ENCODE measurements at places on chromosomes 12 and 14.

GRCh38 chr12:24470050-24470449 is 478.9 kb downstream of the BCAT1 start:
- DNase-seq = no peak

DNA sequence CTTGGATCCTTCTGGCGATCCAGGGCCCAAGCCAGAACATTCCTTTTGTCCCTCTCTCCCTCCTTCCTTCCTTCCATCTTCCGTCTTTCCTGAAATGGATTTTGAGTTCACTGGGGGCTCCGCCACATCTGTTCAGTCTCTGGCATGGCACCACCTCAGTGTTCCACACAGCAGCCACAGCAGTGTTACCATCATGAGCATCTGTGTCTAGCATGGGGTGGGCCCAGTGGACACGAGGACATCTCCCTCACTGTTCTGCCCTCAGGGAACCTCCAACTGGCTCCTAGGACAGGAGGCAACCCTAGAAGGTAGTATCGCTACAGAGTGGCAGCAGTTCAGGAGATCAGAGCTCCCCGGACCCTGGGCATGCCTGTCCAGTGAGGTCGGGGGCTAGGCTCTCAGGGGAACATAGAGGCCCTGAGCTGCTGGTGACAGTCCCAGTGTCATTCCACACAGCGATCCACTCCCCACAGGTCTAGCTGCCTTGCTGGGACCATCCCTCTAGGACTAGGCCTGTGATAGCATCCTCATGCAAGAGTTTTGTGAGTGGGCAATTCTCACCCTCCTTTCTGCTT is 59.0 kb downstream of the GALNT16 start:
- no peak for DNase-seq

- no peak for DNase-seq
Measured at GRCh38 chr12:23426328-23426727, 523.1 kb downstream of the SOX5 start.

GRCh38 chr12:50032515-50032853 is 7.2 kb upstream of the RACGAP1 start:
- no peak for DNase-seq

GRCh38 chr12:95790033-95790916 is at the start of gene NTN4:
NTN4 (minus strand) TSS chr12:95790764; CDS start chr12:95790309, 455 bp downstream.
- DNase-seq = no peak

DNA sequence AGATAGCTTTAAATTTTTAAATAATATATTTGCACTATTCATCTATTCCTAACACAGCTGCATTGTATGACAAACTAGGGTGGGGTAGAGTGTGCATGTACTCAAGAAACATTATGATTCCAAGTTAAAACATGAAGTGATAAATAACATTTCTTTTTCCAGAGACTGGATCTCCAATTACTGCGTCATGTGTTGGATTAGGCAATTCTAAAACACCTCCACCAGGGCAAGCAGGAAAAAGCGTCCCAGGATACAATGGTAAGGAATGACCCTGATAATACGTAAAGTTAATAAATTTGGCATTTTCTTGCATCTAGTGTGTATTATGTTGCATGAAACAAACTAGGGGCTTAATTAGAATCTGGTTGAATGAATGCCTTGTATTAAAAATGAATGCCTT is 138.9 kb downstream of the ACSS3 start:
- DNase-seq = no peak

GRCh38 chr12:93163260-93164036 is 214.3 kb upstream of the NUDT4 start:
- no peak for DNase-seq

GRCh38 chr12:44846826-44847225 is 29.3 kb downstream of the NELL2 start:
- no peak for DNase-seq

GRCh38 chr12:18601962-18602361 is 135.8 kb downstream of the PLCZ1 start:
- no peak for DNase-seq

GRCh38 chr12:44618946-44619345 is 257.2 kb downstream of the NELL2 start:
- no peak for DNase-seq

DNA sequence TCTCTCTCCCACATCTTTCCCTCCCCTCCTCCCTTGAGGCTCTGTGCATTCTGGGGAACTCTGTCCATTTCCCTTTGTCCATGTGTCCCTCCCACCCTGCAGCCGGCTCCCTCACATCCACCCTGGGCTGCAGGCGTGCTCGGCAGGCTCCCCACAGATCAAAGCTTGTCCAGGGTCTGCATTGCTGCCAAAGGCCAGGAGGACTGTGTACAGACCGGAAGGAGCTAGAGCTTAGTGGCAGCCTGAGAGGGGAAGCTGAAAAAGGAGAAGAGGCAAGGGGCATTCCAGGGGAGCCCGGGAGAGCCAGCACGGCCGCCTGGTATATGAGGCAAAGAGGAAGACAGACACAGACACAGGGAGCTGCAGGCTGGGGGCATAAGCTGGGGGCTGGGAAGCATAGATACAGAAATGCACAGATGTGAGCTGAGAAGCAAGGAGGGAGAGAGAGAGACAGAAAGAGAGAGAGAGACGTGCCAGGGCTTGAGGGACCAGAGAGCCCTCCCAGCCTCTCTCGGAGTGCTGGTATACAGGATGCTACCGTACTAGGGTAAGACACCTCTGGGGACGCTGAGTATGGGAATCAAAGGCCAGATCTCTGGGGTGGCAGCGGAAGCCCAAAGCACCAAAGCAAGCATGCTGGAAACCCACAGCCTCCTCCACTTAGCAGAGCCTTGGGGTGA is 3.3 kb downstream of the CD4 start:
- DNase-seq = peak; percentile 54

GRCh38 chr12:4383304-4383865 is 3.9 kb upstream of the FGF23 start:
- peak; percentile 54 for DNase-seq

DNA sequence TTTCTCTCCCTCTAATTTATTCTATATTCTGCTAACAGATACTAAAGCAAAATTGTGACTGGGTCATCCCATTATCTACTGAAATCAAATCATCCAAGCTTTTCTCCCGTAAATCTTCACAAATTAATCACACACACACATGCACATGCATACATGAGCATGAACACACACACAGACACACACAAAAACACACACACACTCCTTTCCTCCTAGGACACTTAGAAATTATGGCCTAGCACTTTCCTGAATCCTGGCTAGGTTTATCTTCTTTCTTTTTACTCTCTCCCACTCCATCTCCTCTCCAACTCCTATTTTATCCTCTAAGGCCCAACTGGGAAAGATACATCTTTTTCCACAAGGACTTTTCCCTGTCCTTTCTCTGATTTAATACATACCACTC is 255.6 kb upstream of the G2E3 start:
- no peak for DNase-seq

GRCh38 chr12:104742551-104743201 is 215.4 kb downstream of the SLC41A2 start:
- no peak for DNase-seq

DNA sequence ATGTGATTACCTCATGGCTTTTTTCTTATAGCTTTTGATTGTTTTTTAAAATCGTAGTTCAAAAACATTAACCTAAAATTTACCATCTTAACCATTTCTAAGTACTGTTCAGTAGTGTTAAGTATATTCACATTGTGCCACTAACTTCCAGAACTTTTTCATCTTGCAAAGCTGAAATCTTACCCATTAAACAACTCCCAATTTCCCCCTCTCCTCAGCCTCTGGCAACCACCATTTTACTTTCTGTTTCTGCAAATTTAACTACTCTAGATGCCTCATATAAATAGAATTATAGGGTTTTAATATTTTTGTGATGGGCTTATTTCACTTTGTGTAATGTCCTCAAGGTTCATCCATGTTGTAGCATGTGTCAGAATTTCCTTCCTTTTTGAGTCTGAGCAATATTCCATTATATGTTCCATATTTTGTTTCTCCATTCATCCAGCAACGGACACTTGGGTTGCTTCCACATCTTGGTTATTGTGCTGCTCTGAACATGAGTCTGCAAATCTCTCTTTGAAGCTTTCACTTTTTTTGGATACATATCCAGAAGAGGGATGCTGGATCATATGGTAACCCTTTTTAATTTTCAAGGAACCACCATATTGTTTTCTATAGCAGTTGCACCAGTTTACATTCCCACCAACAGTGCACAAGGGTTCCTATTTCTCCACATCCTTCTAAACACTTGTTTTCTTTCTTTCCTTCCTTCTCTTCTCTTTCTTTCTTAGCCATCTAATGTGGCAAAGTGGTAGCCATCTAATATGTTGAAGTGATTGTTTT is 5.0 kb downstream of the HIF1A start:
- peak; percentile 48 for DNase-seq

DNA sequence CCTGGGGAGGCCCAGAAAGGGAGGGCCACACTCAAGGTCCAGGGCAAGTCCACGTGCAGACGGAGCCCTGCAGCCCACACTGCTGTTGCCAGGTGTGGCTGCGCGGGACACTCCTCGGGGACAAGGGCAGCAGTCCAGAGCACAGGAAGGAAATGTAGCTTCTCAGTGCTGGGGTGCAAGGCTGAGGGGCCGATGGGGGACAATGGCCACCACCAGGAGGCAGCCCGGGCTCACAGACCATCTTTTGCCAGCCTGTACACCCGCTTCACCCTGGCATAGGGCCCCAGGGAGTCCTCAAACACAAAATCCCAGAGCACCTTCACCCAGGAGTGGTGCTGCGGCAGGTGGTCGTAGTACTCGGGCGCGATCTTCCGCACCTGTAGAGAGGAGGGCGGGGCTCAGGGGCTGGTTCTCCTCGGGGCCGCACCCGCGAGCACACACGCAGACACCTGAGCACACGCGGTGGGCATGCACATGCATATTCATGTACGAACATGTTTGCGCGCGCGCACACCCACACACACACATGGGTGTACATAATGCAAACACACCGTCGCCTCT is 12.8 kb downstream of the DEGS2 start:
- DNase-seq = no peak

DNA sequence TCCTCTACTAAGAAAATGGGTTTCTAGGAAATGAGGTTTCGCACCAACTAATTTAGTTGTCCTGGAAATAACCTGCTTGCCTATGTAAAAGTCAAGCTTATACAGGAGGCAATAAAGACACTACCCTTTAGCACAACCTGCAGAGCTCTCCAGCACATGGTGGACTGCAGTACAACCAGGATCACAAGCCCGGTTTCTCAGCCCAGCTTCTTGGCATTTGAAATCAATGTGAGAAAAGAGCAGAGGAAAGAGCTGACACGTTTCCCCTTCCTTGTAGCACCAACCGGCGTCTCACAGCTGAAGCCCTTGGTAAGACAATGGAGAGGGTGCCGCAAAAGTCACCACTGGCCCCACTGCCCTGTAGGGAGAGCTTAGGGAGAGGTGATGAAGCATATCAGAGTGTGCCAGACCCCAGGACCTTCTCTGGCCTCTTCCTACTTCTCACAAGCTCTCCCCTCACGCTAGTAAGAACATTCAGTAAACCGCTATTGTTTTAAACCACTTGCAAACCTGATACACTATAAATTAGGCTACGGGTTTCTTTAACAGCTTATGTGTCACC is 8.6 kb downstream of the SPTLC2 start:
- DNase-seq = no peak

DNA sequence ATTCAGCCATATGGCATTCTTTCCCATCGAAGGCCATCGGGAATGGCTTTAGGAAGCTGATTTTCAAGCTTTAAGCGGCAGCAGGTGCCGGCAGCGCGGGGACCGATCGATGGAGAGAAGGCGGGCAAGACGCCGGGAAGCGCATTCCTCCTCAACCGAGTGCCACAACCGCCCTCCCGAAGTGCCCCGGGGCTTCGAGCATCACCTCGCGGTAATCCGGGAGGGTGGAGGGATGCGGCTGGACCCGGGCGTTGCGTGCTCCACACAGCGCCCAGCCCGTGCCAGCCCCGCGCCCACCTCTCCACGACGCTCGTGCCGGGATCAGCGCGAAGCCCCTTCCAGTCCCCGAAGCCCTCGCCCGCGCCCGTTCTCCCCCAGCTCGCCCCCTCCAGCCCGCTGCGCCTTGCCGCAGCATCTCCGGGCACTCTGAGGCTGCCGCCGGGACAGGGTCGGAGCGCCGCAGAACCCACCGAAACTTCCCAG is 3.2 kb downstream of the USP44 start:
- no peak for DNase-seq

DNA sequence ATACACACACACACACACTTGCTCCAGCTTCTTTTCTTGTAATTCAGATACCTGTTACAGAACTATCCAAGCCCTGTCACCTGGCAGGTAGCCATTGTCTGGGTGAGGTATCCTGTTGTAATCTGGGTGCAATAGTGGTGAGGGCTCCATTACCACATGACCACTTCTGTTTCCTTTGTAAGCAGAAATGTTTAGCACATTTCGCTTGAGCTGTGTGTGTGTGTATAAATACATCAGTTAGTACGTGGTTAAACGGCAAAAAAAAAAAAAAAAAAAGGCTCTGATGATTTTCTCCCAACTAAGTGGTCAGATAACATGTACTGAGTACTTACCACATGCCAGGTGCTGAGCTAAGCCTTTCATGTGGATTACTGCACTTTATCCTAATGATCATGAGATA is 129.3 kb upstream of the SSTR1 start:
- peak; percentile 44 for DNase-seq

- DNase-seq = no peak
Measured at GRCh38 chr14:63200767-63201166, 3.5 kb upstream of the RHOJ start.

DNA sequence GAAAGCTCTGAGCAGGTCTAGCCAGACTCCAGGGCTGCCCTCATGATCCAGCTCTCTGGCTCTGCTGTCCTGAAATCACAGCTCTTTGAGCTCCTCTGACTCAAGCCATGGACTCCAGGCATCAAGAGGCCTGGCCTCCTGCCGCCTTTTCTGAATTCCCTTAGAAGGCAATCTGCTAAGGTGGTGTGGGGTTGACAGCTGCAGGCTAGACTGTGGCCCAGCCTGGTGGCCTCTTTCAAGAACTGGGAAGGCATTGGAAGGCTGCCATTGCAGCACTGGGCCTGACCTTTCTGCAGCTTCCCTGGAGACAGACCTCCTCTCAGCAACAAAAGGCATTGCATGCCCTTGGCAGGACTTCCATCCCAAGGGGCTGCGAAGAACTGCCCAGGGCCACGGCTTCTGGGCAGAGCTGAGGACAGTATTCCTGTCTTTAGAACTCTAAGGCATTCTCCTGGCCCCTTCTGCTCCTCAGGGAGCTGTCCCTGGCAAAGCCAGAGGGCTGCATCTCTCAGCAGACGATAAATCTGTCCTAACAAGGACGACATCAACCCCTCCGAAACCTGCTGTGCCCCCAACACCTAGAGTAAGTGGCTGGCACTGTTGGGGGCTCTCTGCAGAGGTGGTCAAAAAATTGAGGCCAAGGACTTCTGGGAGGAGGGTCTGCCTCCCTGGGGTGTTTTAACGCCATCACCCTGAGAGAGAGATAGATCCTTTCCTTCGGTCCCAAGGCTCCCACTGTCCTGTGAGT is 115.6 kb downstream of the RBM19 start:
- no peak for DNase-seq

GRCh38 chr14:85865701-85866100 is 335.8 kb downstream of the FLRT2 start:
- DNase-seq = no peak

Measured in Karpas-422 (cell line).